GM12891 (cell line): ENCODE measurements at places on chromosomes 6 and 20.

DNA sequence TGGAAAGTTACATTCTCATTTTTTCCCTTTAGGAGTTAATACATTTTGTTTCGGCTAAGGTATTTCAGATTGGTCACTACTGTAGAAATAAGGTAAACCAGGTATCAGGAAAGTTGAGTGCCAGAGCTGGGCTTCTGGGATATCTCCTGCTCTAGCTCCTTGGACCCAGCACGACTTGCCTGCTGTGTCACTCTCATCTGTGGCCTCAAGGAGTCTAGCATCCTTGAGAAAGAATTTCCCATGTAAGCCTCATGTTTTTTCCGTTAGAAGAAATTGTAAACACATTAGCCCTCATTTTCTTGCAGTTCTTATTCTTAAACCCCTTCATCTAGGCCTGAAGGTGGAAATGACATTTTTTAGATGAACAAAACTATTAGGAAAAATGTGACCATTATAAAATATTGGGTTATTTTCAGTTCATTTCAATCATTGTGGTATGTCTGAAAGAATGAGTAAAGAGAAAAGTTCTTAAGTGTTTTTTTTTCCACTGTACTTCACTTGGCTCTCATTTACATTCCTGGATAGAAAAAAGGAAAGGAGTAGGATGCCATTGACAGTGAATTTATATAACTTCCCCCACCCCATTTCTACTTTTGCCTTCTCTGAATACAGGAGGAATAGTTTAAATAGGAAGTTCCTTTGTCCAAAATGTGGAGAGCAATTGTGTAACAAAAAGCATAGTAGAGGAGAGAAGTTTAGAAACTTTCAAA lies 46.7 kb downstream of the CD2AP start:
- DNase-seq: no peak

GRCh38 chr6:71678091-71678490 lies 208.3 kb upstream of the RIMS1 start:
- DNase-seq: no peak

GRCh38 chr6:3500262-3501014 lies 43.6 kb upstream of the SLC22A23 start:
- no peak for DNase-seq

DNA sequence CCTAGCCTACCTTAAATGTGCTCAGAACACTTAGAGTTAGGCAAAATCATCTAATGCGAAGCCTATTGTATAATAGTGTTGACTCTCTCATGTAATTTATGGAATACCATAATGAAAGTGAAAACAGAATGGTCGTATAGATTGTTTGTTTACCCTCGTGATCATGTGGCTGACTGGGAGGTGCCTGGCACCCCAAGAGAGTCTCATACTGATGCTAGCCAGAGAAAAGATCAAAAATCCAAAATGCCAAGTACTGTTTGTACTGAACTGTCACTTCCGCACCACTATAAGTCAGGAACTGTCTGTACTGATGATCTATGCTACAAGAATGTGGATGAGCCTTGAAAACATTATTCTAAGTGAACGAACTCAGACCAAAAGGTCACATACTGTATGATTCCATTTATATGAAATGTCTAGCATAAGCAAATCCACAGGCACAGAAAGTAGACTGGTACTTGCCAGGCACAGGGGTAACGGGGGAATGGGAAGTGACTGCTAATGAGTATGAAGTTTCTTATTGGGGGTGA lies 22.4 kb downstream of the ZMYND8 start:
- DNase-seq: no peak

DNA sequence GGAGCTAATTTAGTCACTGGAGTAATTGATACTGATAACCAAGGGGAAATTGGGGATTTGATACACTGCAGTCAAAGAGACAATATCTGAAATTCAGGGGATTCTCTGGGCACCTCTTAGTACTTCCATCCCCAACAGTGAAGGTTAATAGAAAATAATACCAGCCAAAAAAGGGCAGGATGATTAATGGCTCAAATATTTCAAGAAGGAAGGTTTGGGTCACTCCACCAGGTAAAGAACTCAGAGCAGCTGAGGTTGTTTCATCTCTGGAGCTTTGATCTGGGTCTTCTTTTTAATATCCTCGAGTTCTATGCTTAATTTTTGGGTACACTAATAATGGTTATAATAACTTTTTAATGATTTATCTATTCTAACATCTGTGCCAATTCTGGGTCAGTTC lies 70.8 kb downstream of the CDKAL1 start:
- no peak for DNase-seq

DNA sequence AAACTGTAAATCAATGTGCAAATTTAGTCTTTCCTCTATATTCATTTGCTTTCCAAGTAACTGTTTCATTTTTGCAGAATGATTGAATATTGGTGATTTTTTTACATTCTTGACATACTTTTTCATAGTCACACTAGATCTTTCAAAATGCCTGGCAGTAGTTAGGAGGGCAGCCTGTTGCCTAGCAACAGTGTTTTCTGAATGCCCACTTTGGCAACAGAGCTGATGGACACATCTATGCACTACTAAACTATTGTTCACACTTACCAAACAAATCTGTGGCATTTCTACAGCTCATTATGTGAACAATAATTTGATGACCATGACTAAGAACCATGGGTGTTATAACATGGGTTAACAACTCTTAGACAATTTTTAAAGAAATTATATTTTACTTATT lies 438.0 kb upstream of the IMPG1 start:
- DNase-seq: no peak

GRCh38 chr6:138772596-138773176 lies 883 bp upstream of the CCDC28A start:
- DNase-seq: no peak

GRCh38 chr20:38001173-38001875 lies 31.9 kb downstream of the TTI1 start:
- DNase-seq: no peak

DNA sequence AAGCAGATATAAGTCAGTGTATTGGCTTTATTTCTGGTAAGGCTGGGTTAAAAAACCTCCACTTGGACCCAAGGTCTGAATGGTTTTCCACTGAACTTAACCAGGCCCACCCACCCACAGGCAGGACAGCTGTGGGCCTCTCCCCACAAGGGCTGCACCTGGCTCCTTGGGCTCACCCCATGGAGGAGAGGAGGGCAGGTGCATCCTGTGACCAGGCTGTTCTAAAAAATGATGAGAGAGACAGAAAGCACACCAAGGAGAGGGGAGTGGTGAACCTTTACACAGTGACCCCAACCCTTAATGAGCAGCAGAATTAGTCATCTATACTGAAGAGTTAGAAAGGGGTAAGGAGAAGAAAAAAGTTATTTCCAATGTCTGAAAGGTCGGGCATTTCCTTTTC lies 34.5 kb upstream of the DUSP22 start:
- no peak for DNase-seq

DNA sequence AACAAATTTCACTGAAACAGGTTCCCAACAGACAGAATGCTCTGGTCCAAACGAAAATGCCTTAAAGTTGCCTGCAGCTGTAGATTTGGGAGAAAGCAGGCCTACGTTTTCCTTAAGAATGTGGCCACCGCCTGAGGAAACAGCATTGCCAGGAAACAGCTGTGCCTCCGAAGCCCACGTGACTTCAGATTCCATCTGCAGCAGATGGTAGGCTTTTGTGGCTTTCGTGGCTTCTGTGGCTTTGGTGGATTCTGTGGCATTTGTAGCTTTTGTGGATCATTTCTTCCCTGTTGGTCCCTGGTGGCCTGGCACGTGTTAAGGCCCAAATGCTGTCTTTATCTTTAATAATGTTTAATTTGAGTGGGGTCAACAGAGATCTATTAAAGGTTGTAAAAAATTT lies 222.9 kb downstream of the TTLL2 start:
- no peak for DNase-seq

- DNase-seq: no peak
These were observed 330.1 kb downstream of the RIMS1 start for GRCh38 chr6:72216222-72217068.

DNA sequence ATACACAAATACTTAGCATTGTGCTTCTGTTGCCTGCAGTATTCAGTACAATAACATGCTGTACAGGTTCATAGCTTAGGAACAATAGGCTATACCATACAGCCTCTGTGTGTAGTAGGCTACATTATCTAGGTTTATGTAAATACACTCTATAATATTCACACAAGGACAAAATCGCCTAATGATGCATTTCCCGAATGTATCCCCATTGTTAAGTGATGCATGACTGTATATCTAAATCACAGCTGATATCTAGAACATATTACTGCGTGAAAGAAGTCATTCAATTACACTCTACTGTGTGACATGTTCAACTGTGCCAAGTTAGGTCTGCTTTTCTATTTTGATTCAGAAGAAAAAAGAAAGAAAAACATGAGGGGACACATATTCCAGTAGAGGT lies 633.5 kb downstream of the RFPL4B start:
- no peak for DNase-seq

DNA sequence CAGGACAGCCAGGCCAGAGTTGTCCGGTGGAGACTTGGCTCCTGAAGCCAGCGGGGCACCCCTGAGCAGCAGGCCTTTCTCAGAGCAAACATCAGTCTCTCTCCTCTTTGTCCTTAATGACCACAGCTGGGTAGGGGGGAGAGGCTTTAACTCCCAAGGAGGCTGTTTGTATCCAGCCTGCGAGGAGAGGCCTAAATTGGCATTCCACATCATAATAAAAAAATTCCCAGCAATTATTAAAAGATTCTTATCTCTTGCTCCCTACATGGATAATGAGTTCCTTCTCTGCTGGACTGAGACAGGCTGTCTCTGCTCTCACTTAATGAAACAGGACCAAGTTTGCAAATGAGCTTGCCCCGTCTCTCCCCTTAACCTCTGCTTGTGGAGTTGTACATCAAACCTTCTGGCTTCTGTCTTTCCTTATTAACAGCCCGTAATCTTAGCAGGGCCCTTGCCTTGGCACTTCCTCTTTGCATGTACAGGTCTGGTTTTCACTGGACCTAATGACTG lies 838.2 kb downstream of the MAFB start:
- DNase-seq: no peak

DNA sequence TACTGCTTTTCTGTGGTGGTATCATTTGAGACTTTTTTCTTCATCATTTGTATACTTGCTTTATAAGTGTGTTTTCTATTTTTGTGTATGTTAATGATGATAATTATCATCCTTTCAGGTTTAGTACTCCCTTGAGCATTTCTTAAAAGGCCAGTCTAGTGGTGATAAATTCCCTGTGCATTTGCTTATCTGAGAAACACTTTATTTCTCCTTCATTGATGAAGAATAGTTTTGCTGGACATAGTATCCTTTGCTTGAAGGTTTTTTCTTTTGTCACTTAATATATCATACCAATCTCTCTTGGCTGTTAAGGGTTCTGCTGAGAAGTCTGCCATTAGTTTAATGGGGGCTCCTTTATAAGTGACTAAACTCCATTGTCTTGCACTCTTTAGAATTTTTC lies 123.2 kb upstream of the IRAK1BP1 start:
- no peak for DNase-seq

DNA sequence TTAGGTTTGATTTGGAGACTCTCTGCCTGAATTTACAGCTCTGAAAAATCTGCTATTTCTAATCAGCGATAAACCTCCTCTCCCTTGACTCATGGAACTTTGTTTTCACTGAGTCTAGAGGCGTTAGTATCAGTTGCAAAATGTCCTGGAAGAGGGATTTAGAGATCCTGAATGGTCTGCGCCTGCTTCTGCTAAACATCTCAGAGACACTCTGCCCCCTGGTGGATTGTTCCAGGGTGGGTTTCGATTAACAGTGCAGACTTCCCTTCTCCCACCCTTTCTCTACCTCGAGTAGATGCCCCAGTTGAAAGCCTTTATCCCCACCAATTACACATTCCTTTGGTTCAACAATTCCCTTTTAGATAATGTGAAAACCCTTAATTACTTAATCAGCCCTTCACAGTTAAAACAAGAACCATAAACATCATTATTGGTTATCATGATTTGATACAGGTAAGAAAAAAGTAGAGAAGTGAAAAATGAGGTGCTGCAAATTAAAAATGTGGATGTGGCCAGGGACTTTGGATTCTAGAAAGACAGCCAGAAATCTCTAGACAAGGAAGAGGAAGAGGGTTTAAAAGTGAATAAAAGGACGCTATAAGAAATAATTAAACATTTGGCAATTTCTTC lies 5.5 kb downstream of the HTR1B start:
- DNase-seq: no peak

DNA sequence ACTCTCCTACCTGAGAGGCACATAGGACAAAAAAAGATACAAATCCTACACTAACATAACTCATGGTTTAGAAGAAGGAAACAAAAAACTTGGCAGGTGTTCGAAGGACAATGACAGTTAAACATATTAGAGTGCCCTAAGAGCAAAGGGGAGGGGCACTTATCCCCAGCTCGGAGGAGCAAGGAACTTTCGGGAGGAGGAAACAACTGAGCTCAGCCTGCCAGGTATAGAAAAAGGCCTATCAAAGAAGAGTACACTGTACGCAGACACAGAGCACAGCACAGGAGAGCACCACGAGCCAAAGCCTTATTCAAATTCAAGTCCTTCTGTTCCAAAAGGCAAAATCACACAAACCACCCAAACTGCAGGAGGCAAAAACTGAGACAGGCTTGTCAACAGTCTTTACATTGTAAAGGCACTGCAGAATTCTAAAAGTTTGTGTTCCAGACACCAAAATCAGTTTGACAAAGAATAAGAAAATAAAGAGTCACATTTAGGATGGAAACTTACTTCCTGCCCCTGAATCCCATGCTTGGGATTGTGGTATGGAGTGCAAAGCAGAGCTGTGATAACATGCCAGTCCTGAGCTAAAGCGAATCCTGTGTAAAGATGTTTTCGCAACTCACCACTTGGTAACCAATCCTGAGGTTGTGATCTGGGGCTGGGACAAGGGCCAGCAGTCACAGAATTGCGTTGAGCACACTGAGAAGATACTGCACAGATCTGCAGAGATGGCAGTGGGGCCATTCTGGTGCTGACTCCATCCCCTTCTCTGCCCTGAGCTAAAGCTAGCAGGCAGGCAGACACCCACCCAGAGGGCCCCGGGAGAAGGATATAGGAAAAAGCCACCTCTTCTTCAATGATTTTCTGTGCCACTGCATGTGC lies 108.6 kb downstream of the CHD6 start:
- no peak for DNase-seq

- DNase-seq: no peak
These were observed 197.9 kb downstream of the TFAP2C start for GRCh38 chr20:56826705-56827665.

DNA sequence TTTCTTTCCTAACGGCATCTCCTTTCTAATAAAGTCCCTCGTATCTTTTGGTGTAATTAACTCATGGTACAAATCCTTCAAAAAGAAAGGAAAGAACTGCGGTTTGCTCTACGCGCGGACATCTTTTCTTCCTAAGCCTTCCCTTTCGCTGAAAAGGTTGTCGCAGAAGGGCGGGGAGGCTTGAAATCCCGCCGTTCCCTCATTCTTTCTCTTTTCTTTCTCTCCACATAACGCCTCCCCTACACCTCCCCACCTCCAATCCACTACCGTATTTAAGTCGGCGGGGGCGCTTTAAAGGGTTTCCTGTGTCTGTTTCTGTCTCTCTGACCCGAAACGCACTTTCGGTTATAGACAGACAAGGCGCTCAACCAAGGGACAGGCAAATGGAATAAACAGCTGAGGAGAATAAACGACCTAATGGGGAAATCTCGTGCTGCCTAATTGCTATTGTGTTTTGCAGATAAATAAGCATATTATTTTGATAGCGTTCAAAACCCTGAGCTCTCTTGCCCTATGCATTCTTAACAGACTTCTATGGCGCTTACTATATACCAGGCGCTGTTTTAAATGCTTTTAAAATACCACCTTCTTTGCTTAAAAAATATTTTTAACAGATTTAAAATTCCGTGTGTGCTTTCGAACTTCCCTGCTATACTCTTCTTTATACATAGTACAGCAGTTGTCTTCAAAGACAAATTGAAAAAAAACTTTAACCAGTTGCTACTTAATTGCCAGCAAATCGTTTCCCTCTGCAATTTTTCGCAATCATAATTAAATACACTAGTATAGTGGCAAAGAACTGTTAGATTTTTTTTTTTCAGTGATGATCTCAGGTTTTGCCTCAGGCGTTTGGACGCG lies 2.5 kb upstream of the HEY2 start:
- DNase-seq: no peak
